ENCODE measurements at places on chromosomes 12 and 14.

DNA sequence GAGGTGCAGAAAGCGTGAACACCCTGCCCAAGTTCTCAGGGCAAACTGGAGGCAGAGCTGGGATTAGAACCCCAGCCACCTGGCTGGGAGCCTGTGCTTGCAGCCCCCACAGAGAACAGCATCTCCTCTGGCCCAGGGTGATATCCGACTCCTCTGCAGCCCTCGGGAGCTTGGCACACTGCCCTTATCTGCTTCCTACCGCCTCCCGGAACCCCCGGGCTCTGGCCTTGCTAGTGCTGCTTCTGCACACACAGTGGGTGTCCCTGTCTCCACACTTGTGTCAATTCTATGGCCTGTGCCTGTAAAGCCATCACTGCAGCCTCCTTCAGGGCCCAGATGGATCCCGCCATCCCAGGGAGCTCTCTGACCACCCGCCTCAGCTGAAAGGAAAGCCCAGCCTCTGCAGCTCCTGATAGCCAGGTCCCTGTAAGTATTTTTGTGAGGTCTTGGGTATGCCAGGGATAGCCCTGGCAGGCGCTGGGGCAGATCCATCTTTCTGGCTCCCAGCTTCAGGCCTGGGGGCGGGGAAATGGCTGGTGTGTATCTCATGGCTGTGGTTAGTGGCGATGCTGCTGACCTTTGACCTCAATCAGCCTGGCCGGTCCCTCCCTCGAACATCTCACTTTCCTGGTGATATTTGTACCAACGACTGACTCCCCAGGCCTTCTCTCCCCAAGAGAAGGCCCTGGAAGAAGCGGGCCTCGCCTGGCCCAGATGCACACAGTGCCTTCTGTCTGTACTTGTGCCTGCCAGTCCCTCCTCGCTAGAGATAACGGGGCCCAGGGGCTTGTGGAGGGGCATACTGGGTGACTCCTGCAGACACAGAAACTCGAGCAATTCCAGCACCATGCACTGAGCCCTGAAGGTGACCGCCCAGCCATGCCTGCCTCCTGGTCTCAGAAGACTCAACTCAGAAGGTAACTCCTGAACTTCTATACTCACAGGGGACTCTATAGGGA lies 183.8 kb downstream of the CALM1 start:
- no peak for DNase-seq

- no peak for DNase-seq
Measured at GRCh38 chr12:9851050-9851449, 18.1 kb downstream of the CLEC2B start.

DNA sequence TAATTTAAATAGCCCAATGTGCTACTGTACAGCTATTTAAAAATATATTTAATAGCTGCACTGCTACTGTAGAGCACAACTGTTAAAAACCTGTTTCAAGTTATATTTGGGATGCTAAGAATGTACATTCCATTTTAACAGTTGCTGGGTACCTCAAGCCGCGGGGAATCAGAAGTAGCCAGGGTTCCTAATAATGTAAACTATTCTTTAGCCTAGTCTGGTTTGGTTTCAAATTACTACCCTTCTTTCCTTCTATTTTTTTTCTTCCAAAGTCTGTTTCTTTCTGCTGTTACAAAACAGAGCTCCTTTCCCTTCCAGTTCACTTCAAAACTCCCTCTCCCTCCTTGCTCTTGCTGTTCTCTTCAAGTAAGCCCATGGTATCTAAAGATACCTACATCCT lies 21.3 kb downstream of the SCAF11 start:
- DNase-seq = no peak

DNA sequence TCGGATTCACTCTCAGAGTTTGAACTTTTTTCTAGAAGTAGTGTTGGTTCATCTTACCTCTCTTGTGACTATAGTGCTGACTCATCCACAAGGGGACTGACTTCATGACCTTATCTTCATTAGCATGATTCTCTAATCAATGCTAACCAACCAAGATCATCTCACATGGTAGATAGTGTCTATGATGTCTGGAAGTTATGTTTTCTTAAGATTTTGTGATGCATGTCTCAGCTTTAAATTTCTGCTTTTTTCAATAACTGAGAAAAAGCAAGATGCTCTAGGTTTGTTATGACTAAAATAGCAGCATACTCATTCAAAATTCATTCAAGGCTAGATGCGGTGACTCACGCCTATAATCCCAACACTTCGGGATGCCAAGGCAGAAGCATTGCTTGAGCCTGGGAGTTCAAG lies 12.3 kb upstream of the SLC35E3 start:
- DNase-seq = no peak

DNA sequence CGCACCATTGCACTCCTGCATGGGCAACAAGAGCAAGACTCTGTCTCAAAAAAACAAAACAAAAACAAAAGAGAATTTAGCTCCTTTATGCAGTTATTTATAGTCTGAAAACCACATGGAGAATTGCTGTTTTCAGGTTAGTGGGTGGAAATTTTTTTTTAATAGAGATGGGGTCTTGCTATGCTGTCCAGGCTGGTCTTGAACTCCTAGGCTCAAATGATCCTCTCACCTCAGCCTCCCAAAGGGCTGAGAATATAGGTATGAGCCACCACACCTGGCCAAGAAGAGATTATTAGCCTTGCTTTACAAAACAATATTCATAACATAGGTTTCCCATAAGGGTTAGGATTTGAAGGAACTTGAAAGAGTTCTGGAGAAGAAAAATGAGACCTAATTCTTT lies 12.1 kb upstream of the SRP54 start:
- DNase-seq = no peak

DNA sequence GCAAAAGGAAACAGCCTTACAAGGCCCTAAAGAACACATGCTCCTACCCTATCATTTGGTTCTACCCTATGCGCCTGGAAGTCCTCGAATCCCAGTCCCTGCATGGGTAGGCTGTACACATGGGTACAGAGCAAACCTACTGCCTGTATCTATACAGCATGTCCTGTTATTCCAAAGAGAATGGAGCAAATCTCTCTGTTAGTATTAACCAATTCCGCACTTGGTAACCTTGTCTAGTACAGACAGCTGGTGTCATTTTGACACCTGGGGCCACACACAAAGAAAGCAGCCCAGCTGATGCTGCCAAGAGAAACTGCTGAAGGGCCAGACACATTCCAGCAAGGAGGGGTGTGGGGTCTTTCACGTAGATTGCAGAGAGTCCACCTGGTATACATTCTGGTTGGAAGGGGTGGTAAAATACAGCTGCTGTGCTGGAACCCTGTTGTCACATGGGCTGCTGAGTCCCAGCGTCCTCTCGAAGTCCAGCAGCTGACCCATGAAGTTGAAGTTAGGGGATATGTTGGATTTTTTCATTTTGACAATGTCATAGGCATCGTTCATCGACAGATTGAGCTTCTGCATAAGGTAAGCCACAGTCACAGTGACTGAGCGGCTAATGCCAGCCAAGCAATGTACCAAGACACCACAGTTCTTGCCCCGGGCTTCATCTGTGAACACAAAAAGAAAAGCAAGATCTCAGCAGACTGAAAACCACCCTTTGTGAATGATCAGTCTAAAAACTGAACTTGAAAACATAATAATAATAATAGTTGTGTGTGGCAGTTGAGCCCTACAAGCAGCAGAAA lies 3.2 kb downstream of the DUSP6 start:
- no peak for DNase-seq

- DNase-seq = no peak
Measured at GRCh38 chr14:76186308-76187027, 34.7 kb downstream of the GPATCH2L start.

DNA sequence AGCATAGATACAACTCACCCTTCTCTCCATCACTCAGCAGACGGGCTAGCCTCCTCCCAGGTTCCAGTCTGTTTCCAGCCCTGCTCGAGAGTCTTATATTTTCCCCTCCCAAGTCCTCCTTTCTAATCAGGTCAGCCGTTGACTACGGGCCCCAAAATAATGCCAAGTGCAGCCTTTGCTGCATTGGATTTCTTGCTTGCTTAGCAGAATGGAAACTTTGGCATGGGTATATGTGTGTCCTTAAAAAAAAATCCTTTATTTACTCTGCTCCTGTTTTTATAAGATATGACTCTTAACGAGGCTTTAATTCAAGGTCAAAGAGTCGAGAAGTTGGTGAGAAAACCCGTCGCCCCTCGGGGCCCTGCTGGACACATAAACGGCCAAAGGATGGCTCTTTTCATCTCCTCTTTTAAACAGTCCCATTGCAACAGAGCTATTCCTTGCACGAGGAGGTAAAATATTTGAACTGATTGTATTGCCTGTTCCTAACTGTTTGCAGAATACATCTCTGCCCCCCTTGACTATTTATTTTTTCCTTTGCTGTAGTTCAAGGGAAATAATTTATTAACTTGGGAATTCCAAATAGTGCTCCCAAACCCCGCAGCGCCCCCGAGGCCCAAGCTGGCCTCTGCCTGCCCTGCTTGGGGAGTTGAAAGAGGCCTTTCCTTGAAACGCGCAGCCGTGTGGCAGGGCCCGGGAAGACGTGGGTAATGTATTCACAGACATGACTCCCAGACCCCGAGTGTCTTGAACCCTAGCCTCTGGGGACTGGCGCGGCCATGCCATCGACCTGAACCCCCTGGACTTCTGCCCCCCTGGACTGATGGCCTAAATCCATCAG lies 156.5 kb upstream of the MYL2 start:
- no peak for DNase-seq

DNA sequence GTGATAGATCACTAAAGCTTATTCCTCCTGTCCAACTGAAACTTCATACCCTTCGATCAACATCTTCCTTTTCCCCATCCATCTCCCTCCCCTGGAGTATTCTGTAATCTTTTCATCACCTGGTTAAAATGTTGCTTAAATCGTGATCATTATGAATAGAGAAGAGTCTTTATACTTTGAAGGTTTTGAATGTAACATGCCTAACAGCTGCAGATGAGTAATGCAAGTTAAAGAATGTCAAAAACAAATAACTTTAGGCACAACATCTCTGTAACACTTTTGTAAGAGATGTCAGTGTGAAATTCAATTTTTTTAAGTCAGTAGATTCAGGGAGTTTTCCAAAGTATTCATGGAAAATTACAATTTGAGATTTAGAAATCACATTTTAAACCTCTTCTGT lies 25.0 kb downstream of the RXYLT1 start:
- no peak for DNase-seq

GRCh38 chr12:93925585-93926205 lies 222.7 kb upstream of the PLXNC1 start:
- DNase-seq = no peak

DNA sequence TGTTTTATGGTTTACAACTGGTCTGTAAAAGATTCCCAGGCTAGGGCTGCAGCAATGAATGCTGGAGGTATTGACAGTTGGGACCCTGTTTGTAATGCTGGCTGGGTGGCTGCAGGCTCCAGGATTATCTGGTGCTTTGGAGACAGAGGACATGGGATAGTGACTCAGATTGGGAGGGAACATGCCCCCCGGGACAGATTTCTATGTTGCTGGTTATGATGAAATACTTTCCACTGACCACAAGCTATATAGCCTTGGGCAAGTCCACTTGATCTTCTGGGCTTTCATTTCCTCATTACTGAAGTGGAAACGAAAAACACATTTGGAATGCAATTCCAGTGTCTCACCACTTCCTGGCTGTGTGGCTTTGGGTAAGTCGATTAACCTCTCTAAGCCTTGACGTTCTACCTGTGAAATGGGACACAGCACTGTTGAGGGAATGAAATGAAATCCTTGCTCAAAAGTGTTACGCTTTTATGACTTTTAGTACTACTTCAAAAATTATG lies 6.3 kb upstream of the TPCN1 start:
- DNase-seq = no peak

GRCh38 chr12:4275016-4275869 lies 1.7 kb downstream of the CCND2 start:
- DNase-seq = no peak

DNA sequence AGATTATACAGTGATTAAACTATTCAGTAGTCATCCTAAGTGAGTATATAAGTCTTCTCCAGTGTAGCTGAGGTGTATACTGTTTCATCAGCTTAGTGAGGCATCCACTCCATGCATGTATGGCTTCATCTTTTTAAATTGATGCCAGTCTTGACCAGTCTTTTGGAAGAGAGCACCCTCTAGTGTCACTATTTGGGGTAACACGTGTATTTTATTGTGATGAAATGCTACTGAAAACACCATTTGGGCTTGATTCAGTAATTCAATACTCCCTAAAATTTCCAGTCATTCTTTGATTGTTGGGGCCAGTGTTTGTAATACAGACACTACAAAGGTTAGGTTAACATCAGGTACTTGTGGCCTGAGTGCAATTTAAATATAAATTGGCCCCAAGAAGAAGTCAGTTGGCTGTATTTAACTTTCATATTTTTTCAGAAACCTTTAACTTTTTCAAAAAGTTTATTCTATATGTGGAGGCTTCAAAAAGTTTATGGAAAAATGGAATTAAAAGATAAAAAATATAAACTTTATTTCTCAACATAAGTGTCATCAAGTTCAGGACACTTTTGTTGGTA lies 35.3 kb downstream of the MIPOL1 start:
- no peak for DNase-seq

DNA sequence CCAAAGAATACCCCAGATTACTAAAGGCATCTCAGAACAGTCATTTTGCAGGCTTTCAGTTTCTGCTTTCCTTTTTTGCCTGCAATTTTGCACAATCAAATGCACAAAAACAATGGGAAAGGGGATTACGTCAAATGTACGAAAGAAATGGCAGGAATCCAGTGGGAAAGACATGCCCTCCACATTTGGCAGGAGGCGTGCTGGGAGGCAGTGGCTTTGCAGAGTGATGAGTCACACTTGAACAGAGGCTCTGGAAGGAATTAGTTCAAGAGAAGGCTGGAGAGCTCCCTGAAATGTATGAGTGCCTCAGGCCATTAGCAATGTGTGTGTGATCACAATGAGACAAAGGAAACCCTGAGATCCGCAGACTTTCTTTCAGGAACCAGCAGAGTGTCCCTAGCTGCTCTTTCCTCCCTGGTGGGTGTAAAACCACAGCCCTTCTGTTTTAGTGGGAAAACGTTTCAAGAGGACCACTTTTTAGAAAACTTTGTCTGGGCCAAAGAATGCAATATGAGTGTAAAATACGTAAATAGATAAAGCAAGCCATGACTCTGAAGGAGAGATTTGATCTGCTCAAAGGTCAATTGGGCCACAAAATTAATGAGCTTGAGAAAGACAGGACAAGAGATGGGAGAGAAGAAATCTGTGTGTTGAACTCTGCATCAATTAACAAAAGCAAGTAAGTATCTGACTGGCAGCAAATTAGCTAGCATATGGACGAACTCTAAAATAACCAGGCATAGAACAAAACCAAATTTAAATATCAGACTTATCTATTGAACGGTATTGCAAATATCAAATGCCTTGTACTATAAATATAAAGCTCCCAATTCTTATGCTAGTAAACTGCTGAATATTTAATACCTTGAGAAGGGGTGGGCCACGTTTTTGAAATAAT lies 155.4 kb upstream of the PDE3A start:
- DNase-seq = no peak

DNA sequence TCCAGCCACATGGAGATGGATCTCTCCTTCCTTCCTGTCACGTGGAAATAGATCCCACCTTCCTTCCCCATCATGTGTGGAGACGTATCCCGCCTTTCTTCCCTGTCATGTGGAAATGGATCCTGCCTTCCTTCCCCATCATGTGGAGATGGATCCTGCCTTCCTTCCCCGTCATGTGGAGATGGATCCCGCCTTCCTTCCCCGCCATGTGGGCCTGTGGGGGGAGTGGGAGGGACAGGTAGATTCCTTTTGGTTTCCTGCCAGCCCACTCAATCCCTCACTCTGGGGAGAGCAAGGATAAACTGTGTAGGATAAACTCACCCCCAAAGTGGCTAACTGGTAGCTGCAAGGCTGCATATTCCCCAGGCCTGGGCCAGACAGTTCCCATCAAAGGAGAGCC lies 31.7 kb upstream of the TDRD9 start:
- no peak for DNase-seq

Measured in stimulated activated CD8-positive, alpha-beta memory T cell treated with anti-CD3 and anti-CD28 coated beads, Interleukin-7, amount 100 ng/mL, for 1 hour (primary cell).